ENCODE measurements at places on chromosomes 13 and 19.

- no peak for DNase-seq
Observed at GRCh38 chr13:36599641-36600040, 74.2 kb upstream of the SERTM1 start.

- DNase-seq: no peak
Observed at GRCh38 chr19:34391813-34392212, 12.4 kb upstream of the PDCD2L start.

DNA sequence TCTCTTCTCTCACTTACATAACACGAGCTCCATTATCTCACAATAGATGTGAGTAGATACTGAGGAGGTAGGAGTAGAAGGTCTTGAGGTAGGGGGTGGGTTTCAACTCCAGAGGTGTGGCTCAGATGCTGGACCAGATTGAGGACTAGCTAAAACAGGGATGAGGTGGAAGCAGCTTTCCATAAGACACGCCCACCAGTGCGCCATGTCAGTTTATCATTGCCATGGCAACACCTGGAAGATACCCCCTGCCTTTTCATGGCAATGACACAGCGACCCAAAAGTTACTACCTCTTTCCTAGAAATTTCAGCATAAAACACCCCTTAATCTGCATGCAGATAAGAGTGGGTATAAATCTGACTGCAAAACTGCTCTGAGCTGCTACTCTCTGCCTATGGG, 44.1 kb downstream of the KCTD15 start:
- no peak for DNase-seq

DNA sequence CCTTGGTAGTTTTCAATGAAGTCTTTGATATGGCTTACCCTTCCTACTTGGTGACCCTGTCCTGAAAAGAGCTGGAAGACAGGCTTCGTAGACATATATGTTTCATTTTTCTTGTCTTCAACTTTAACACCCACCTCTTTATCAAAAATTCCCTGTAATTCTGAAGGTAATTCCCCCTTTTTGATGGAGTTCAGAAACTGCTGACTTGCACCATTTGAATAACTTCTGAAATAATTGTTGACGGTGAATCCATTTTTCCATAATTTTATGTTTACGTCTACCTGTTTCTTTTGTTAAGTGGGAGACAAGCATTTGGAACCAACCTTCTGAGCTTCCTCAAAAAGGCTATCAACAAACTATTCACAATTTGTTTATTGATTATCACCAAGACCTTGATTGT, 14.6 kb upstream of the ZNF177 start:
- no peak for DNase-seq

DNA sequence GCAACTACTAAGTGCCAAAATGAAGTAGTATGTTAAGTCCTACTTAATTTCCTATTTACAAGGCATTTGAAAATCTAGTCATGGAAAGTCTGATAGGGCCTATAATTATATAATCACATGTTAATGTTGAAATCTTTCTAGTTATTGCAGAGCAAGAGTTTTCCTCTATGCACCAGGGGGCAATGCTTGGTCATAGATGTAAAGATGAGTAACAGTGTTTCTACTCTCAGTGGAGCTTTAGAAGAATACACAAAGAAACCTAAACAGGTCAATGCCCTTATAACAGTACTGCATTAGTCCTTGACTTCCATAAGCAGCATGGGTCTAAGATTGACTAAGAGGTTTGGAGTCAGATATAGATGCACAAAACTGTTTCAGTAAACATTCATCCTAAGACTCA, 218.7 kb downstream of the KCTD12 start:
- DNase-seq: peak; percentile 20

- no peak for DNase-seq
Observed at GRCh38 chr13:81987677-81988357, 1646.9 kb upstream of the SPRY2 start.

DNA sequence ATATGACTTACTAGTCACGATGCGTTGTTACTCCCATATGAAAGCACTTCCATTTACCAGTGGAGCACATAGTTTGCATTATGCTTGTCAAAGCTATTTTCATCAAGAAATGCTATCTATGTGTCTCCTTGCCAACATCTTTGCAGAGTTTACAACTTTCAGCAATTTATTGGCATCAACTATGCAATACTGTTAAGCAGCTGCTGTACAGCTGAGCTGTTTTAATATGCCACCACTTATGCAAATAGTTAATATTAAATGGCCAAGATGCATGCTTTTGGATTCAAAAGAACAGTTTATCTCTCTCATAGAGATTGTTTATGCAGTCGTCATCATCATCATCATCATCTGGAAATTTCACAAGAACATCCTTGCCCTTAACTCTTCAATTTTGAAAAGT, 67.9 kb upstream of the KLF5 start:
- DNase-seq: no peak

GRCh38 chr19:16516923-16517610, 20.9 kb downstream of the C19orf44 start:
- DNase-seq: no peak

- no peak for DNase-seq
Observed at GRCh38 chr13:45941261-45941660, 89.7 kb upstream of the SIAH3 start.

DNA sequence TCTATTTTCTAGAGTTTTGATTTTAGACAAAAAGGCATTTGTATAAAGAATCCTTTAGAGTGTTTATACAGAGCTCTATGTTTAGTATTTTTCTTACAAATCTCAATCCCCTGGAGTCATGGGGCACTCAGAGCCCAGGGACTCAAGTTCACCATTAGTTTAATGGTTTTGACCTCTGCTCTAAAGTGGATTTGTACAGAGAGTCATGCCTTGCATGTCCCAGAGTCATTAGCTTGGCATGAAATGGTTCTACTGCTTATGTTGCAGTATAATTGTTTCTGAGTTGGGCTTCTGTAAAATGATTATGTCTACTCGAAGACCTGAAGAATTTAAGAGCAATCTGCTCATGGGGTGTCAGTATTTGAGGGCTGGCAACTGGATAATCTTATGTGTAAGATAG, 406.2 kb downstream of the DLEU7 start:
- DNase-seq: no peak

DNA sequence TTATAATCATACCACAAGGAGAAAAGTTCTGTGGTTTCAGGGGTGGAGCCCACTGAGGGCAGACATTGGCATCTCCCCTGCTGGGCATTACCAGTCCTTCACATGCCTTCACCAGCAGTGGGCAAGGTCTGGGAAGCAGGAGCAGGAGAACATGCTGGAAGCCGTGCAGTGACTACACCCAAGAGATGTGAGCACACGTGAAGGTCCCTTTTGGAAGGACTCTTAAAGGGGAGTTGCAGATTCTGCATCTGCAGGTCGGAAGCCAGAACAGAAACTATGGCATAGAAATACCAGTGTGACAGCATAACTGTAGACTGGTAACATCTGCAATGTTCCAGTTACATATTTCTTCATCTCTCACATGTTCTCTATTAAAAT, 26.9 kb upstream of the KL start:
- DNase-seq: no peak

DNA sequence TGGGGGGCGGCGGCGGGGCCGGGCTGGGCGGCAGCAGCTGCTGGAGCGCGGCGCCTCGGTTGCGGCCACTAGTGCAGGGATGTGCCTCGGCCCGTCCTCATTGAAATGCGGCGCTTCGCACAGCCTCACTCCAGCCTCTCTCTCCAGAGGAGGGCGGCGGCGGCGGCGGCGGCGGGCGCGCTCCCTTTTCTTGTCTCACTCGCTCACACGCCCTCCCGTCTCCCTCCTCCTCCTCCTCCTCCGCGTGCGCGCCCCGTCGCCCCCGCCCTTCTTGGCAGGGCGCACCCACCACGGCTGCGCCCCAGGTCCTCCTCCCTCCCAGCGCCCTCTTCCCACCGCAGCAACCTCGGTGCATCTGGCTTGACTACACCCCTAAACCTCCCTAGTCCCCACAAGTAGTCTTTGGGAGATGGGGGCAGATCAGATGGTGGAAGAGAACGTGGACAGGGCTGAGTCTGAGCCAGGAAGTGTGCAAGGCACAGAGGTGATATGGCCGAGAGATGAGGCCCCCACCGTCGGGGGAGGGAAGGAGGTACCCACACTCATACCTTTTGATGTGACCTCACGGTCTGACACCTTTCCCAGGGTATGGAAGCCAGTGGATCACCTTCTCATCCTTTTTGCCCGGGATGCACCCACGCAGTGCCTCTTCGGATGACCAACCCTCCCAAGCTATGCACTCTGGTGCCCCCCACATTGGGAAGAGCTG, at the start of gene DCLK1:
Gene DCLK1 (minus strand): TSS at position 161 of the 709 bp plus-strand sequence.
- DNase-seq: no peak

GRCh38 chr13:103878891-103879605, 812.8 kb upstream of the SLC10A2 start:
- DNase-seq: no peak

DNA sequence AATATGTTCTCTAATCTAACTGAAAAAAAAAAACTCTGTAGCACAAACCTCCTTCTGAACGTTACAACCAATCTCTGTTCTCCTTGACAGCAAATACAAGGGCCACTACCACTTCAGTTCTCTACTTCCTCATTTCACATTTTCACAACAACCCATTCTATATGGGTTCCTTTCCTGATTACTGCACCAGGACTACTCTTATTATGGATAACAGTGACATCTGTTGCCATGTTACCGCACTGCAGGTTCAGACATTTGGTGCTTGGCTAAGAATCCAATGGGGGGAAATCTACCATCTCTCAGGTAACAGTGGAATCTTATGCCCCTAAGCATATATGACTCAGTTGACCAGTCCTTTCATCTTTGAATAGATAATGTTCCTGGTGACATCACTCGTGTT, 11.6 kb upstream of the FPR3 start:
- DNase-seq: no peak

DNA sequence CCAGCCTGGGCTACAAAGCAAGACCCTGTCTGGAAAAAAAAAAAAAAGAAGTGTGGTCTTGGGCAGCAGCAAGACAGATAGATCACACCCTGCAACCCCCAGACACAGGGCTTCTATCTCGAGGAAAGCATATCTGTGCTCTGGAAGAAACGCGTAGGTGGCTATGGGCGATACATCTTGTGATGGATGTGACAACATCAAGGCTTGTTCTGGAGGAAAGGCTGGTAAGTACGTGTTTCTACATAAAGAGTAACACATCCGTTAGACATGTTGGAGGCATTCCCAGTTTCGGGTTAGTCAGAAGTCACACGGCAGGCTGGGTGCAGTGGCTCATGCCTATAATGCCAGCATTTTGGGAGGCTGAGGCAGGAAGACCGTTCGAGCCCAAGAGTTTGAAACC, 6.6 kb upstream of the DHDH start:
- no peak for DNase-seq

DNA sequence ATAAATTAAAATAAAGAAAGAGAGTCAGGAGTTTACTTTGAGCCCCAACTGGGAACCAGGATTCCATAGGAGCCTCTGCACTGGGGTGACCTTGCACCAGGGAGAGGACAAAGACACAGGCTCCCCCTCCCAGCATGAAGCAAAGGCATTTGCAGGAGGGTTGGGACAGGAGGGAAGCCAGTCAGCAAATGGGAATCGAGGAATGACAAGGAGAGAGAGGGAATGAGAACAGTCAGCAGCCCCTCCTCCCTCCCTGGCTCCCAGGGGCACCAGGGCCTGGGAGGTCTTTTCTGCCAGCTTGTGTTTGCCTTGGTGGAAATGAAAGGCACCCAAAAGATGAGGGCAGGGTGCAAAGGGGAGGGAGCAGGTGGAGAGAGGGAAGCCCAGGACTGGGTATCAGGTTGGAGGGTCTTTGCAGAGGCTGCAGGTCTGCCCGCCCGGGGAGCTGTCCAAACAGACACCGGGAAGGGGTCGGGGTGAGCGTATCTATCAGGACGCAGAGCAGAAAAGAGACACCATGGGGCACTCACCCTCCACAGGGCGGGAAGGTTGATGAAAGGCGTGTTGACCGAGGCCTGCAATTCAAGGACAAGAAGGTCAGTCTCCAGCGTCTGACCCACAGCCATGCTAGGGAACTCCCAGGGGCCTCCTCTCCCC, 3.8 kb downstream of the SBSN start:
- DNase-seq: no peak

DNA sequence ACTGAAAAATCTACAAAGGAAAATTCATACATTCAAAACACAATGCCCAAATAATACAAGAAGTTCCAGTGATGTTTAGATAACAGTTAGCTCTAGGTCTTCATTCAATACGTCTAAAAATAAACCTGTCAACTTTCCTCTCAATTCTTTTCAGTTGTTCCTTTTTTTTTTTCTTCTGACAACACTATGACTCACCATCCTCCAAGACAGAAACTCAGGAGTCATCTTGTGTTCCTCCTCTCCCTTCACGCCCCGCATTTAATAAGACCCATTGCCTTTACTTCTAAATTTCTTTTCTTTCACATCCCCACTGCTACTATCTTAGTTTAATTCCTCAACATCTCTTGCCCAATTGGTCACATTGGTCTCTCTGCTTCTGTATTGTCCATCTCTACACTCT, 759.9 kb downstream of the GPC5 start:
- no peak for DNase-seq

- no peak for DNase-seq
Observed at GRCh38 chr13:113364901-113365582, 1.1 kb upstream of the GRTP1 start.

DNA sequence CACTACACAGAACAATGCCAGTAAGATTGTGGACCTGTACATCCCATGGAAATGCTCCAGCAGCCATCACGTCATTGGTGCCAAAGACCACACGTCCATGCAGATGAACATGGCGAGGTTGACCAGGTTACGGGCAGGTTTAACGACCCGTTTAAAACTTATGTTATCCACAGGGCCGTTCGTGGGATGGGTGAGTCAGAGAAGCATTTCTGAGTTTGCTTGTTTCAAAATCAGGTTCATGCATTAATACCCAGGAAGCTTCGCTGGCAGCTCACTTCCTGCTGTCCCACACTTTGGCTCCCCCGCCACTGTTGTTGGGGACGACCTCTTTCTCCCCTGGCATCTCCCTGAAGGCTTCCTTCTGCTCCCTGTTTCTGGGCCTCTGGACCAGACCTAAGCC, 194.1 kb downstream of the USP12 start:
- DNase-seq: no peak

GRCh38 chr19:13139633-13140311, 10.4 kb downstream of the STX10 start:
- no peak for DNase-seq

- no peak for DNase-seq
Observed at GRCh38 chr19:17487284-17488121, 17.2 kb downstream of the SLC27A1 start.

DNA sequence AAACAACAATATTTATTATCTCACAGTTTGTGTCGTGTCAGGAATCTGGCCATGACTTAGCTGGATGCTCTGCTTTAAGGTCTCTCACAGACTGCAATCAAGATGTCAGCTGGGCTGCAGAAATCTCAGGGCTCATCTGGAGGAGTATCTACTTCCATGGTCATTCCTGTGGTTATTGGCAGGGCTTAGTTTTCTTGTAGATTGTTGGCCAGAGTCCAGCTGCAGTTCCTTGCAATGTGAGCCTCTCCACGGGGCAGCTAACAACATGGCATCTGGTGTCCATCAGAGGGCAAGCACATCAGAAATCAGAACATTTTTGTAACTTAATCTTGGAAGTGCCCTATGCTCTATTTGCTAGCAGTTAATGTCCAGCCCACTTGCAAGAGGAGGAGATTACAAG, 45.7 kb upstream of the TDRD3 start:
- no peak for DNase-seq

Measured in NCI-H1436 treated with DMSO at 0.1 percent for 48 hours (cell line).